ENCODE measurements at places on chromosomes 3 and 15. TPM values are rescaled to one million over a fixed set of nuclear protein-coding genes. Genes with fewer than 3 reads are reported as not detected.

Gene TRPC1
- 6.1 TPM for total RNA-seq

DNA sequence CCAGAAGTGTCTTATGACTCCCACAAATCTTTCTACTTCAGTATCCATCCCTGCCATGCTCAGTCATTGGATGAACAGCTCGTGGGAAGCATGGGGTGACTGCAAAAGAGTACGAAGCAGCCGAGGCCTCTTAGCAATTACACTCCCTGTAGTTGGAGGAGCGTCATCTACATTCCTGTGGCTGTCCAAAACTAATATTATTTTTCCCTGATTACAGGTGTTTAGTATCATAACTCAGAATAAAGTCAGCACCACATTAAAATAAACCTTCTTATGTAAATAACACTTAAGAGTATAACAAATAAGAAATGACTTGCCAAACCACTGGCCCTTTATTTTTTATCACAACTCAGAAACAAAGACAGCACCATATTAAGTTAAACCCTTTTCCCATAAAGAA is 141.5 kb downstream of the PLOD2 start:
- no peak for DNase-seq
- H3K36me3 ChIP-seq: no peaks in the 10 kb centered on the region
- no peak overlapping the region for H3K4me3 ChIP-seq
- H3K4me1 ChIP-seq: no peaks in the 10 kb centered on the region
- H3K27ac ChIP-seq: no peak overlapping the region

DNA sequence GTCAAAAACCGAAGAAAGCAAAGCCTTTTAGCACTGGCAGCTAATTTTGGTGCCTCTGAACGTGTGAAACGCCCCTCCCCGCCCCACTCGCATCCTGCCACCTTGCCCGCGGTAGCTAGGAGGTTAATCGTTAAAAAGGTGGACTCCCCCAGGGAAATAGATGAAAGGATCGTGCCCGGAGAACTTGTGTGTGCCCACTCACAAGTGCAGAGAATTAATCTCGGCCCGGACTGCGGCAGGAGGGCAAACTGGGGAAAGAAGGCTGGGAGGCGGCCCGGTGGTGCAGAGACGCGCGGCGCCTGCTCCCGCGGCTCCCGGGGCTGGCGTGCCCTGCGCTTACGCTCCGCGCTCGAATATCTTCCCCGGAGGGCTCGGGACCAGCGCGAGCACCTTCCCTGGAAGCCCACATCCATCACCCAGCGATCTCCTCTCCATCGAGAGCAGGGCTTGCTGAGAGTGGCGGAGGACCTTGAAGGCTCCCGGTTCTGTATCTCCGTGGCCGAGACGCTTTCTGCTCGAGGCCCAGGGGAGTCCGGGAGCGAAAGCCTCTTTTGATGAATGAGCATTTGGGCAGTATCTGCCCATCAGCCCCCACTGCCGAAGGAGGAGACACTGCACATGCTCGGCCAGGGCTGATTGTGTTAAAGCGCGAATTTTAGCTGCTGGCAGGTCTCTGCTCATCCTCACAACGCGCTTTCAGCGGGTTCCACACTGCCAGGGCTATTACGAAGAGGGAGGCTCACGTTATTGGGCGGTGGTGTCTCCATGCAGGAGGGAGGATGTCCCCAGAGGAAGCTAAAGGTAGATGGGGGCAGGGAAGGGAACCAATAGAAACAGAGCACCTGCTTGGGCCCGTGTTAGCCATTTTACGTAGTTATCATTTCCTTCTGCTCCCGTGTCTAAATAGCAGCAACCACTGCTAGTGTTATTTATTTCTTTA is 1.3 kb upstream of the SPTSSB start:
- no peaks in the 10 kb centered on the region for H3K27me3 ChIP-seq
- peak overlapping the region; percentile 73 for H3K4me3 ChIP-seq
- H3K36me3 ChIP-seq: no peaks in the 10 kb centered on the region
- DNase-seq: peak; percentile 18

DNA sequence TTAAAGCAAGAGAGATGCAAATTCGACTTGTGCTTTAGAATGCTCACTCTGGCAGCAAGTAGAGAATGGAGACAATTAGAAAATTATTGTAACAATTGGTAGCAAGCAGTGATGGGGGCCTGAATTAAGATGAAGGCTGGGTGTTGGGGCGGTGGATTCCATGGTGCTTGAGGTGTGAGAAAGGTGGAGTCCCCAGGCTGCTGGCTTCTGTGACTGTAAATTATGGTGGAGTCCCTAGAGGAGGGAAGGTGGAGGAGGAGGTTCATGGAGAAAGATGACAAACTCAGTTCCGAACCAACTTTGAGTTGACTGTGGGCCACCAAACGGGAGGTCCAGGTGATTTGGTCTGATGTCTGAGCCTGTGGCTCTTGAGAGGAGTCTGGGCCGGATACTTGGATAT is 10.7 kb upstream of the SMAD3 start:
- DNase-seq: no peak
- H3K27ac ChIP-seq: no peak overlapping the region
- H3K27me3 ChIP-seq: no peaks in the 10 kb centered on the region
- H3K36me3 ChIP-seq: no peaks in the 10 kb centered on the region

Measured in HCT116 (cell line).